ENCODE measurements at places on chromosomes 2 and 18. TPM values are rescaled to one million over a fixed set of nuclear protein-coding genes. Genes with fewer than 3 reads are reported as not detected.

DNA sequence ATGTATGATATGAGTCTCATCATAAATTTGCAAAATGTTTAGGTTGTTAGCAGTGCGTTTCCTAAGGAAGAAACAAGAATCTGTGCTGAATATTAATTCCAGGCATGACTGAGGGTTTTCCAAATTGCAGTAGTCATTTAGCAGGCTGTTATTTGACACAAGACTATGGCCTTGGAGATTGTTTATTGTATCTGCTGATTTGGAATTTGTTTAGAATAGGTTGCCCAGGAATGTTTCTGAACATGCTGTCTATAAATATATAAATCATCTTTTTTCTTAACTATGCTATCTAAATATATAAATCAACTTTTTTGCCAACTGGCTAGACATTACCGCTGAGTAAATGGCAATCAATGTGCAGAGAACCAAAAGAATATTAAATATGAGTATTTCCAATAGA, 90.9 kb downstream of the DOK6 start:
- H3K4me1 ChIP-seq = no peaks in the 10 kb centered on the region
- no peaks in the 10 kb centered on the region for H3K36me3 ChIP-seq
- H3K4me3 ChIP-seq = no peak overlapping the region
- H3K27ac ChIP-seq = no peak overlapping the region
- no peak for DNase-seq

Gene AMER3
- 1.2 TPM for polyA plus RNA-seq

Gene ARHGAP28
- 7.3 TPM for polyA plus RNA-seq

Gene RFTN2
- polyA plus RNA-seq = 1.2 TPM

Gene TFCP2L1
- 0.17 TPM for polyA plus RNA-seq
